ENCODE measurements at places on chromosomes 6 and 20.

DNA sequence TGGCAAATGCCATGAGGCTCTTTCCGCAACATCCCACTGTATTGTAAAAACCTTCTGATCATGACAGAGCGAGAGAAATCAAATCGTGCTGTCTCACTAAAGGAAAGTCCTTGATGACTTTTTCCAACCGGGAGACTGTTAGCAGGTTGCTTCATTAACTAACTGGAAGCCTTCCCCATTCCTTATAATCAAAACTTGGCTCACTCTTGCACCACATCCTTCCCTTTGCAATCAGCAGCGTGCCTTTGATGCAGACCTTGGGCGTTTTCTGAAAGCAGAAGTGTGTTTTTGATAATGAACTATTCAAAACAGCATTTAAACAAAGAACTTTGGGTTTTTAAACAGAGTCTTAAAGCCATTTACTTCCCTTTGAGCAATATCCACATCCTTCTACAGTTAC lies 96.2 kb upstream of the CNR1 start:
- no peak for DNase-seq

GRCh38 chr20:54479138-54479906 lies 3.9 kb downstream of the DOK5 start:
- no peak for DNase-seq

DNA sequence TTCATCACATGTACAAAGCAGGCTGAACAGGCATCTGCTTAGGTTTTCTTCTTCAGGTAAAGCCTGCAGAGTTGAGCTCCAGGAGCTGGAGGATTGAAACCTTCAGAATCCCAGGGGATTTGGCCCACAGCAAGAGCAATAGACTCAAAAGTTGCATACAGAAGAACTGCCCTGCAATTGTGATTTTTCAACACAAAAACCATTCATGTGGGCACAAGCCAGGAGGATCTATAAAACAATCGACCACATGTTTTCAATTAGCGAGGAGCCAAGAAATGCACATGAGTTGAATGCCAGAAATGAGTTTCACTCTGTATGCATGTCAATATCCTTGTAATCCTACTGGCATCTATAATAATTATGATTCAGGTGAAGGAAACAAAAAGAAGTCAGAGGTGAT lies 576.4 kb downstream of the HDGFL1 start:
- no peak for DNase-seq

- no peak for DNase-seq
These were observed 9.9 kb upstream of the KIF25 start for GRCh38 chr6:167987396-167988153.

GRCh38 chr6:24780206-24780605 lies 5.5 kb downstream of the GMNN start:
- no peak for DNase-seq

DNA sequence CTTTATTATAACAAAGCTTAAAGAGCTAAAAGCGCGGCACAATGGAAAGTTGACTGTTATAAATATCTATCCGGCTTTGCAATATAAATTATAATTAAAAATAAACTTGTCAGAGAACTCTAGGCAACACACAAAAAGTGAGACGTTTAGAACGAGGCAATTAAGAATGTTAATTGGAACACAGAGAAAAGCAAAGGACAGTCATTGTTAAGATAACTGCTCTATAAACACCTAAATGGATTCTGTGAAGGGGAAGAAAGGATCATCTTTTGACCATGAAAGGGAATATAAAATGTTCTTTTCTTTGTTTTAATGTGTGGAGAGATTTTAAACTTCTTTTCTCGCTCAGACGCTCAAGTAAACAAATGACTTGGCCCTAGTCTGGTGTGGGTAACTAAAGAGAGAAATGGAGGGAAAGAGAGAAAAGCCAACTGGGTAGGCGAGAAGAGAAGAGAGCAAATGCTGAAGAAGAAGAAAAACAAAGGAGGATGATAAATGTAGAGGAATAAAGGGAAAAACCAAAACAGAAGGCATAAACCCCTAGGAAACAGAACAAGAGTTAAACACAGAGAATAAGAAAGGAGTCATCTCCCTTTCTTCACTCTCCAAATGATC lies 9.3 kb upstream of the SALL4 start:
- no peak for DNase-seq

DNA sequence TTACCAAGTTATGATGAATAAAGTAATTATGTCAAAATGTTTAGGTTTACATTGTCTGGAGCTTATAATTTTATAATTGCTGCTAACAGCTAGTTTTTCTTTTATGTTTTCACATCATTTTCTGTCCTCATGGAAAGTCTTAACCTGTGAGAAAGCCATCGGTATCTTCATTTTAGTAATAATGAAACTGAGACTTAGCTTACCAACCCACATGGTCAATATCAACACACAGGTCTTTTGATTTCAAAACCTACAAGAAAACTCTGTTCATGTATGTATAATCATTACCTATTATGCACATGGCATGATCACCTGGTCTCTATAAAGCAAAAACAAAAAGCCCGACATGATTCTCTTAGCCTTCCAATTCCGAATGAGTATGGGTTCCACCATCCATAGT lies 61.9 kb downstream of the KCNQ5 start:
- no peak for DNase-seq

DNA sequence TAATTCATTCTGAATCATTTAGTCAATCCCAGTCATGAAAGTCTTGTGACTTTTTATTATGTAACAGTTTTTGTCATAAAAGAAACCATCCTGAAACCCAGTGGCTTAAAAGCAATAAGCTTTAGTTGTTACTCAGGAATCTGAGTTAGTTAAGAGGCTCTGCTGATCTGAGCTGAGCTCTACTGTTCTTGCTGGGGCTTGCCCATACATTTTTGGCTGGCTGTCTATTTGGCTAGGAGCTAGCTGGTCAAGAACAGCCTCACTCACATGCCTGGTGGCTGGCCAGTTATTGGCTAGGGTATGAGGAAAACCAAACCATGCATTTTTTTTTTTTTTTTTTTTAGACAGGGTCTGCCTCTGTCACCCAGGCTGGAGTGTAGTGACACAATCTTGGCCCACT lies 10.6 kb downstream of the TCF21 start:
- DNase-seq: no peak

DNA sequence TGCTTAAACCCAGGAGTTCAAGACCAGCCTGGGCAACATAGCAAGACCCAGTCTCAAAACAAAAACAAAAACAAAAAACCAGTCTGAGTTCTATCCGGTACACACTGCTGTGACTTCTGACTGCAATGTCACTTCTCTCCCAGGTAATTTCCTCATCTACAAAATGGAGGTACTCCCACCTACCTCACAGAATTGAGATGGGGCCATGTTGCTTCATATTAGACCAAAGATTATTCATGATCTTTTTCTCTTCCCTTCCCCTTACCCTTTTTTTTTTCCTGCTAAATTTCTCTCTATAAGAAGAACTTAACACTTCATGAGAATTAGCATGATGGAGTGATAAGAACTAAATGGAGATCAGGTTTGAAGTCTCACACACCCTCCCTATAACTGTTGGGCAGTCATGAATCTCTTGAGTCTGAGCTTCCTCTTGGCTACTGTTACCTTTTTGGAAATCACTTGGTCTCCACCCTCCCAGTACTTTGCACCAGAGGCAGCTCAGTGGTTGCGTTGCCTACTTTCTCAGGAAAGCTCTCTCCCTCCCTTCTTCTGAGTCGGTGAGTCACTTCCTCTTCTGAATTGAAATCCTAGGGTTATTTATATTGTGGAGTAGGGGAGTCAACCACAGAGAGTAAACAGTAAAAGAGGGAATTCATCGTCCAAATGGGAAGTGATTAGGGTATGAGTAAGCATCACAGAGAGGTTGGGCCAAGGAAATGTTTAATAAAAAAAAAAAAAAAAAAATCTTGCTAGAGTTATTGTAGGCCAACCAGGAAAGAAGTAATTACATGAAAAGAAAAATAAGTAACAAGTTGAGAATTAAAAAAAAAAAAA lies 59.9 kb upstream of the MAP7 start:
- no peak for DNase-seq

- no peak for DNase-seq
These were observed 167.6 kb upstream of the CST7 start for GRCh38 chr20:24781418-24781980.

- no peak for DNase-seq
These were observed 105.3 kb upstream of the SLC22A16 start for GRCh38 chr6:110581679-110582078.

DNA sequence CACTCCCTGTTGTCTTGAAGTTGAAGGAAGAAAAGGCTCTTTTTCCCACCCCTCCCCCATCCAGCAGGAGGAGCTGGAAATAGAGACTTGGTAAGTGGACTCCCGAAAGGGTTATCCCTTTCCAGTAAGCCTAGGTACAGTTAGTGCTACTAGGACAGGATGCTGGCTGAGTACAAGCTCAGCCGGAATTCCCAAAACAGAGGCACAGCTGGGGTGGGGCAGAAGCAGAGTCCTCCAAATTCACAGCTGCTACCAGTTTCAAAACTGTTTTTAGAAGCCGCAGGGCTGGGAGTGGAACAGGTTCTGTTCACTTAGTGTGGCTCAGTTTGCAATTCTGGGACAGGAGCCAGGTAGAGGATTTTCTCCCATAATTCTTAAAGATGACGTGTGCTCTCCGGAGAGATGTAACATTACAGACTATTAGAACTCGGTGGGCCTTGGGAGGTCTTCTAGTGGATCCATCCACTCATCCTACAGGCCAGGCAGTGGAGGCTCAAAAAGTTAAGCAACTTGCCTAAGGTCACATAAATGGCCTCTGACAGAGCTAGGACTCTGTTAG lies 19.0 kb upstream of the UTRN start:
- DNase-seq: no peak

- no peak for DNase-seq
These were observed 51.6 kb upstream of the FAM83D start for GRCh38 chr20:38874460-38875174.

- no peak for DNase-seq
These were observed 109.8 kb upstream of the GLP1R start for GRCh38 chr6:38938741-38939140.

- DNase-seq: no peak
These were observed 361.6 kb upstream of the MARCKS start for GRCh38 chr6:113495521-113495920.

DNA sequence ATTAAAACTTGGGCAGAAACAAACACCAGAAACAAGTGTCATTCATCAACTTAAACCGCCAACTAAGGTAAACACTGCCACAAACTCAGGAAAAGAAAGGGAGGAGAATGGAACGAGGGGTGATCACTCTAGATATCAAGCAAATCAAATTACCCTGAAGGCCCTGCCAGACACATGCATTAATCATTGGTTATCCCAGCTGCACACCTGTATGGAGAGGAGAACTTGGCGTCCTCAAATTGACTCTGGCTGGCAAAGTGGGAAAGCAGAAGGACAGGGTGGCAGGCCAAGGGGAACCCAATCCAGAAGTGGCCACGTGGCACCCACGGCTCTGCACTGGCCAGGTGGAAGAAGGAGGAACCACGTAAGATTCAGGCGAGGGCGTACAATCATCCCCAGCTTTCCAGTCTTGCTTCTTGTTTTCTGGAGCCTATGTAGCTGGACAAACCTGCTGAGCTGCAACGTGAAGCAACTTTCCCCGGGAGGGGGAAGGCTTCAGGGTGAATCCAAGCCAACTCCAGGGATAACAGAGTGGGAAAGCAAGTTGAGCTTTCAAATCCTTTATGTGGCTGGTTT lies 156.2 kb upstream of the JARID2 start:
- no peak for DNase-seq

- DNase-seq: no peak
These were observed 62.8 kb upstream of the EPB41L1 start for GRCh38 chr20:36091561-36092397.

DNA sequence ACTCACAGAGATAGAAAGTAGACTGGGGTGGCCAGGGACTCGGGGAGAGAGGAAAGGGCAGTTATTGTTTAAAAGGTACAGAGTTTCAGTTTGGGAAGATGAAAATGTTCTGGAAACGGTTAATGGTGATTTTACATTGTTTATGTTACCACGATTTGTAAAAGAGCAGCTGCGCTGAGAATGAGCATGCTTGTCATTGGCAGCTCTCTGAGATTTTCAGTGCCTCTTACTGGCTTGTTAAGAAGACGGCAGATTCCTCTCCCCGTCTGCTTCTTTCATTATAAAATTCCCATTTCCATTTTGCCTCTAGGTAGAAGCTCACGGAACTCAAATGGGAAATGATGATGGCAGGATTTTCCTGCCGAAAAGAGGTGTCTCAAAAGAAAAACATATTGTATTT lies 39.7 kb upstream of the PPP1R3G start:
- DNase-seq: no peak

GRCh38 chr6:164412566-164412965 lies 896.8 kb downstream of the C6orf118 start:
- DNase-seq: no peak

DNA sequence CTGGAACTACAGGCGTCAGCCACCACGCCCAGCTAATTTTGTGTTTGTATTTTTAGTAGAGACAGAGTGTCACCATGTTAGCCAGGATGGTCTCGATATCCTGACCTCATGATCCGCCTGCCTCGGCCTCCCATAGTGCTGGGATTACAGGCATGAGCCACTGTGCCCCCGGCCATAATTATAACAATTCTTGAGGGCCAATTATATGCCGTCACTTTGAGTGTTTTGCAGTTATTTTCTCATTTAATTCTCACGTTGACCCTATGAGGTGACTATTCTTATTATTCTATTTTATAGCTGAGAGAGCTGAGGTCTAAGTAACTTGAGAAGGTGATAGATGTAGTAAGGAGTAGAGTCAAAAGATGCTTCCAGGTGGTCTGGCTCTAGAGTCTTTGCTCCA lies 13.0 kb downstream of the MYO6 start:
- DNase-seq: no peak

DNA sequence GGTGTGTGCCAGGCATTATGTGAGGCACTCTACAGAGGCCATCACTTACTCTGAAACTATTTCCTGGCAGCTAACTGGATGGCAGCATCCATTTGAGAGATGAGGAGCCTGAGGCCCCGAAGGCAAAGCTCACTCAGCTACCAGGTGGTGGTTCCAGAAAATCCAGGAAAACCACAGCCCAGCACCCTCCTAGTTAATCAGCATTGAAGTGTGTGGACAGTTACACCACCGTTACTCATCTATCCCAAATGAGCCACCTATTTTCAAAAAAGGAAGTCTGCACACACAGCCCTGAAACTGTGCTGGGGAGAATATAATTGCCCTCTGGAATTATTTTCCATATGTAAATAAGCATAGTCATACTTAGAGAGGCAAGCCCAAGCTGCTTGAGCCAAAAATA lies 67.4 kb downstream of the CNBD2 start:
- no peak for DNase-seq

DNA sequence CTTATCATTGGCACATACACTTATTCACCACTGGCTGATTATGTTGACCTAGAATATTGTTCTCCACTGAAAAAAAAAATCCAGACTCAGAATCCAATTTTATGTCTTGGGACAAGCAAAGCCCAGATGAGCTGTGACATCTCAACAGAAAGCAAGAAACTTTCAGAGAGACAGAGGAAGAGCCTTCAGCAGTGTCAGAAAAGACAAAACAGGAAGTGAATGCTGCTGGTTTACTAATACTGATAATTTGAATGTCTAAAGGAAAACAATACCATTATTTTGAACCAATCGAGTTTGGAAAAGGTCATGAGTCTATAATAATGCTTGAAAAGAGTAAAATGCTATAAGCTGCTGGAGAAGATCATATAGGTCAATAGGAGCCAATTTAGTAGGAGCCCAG lies 179.8 kb upstream of the RIMS1 start:
- DNase-seq: no peak

Data from renal pelvis (tissue), 12 donors.